Nephron progenitor cell (in vitro differentiated cells): ENCODE measurements at places on chromosomes 6 and 20.

- DNase-seq, result no peak
Observed at GRCh38 chr6:128400875-128401274, 119.5 kb downstream of the PTPRK start.

DNA sequence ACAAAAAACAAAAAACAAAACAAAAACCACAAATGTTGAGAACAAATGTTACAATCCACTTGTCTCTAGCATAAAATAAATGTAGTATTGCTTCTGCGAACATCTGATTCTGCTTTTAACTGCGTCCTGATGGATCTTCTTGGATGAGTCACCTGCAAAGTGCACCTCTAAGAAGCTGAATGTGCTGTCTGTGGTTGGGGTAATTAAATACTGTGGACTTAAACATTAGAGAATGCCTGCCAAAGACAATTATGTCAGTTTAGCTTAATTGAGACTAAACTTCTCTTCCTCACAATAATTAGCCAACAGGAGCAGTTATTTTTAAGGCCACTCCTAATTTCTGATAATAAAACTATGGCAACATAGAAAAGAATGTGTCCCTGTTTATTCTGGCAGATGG is 253.4 kb downstream of the PHACTR1 start:
- DNase-seq, result no peak

- DNase-seq, result peak; percentile 57
Observed at GRCh38 chr6:124962639-124963415, 590 bp downstream of the RNF217 start.

DNA sequence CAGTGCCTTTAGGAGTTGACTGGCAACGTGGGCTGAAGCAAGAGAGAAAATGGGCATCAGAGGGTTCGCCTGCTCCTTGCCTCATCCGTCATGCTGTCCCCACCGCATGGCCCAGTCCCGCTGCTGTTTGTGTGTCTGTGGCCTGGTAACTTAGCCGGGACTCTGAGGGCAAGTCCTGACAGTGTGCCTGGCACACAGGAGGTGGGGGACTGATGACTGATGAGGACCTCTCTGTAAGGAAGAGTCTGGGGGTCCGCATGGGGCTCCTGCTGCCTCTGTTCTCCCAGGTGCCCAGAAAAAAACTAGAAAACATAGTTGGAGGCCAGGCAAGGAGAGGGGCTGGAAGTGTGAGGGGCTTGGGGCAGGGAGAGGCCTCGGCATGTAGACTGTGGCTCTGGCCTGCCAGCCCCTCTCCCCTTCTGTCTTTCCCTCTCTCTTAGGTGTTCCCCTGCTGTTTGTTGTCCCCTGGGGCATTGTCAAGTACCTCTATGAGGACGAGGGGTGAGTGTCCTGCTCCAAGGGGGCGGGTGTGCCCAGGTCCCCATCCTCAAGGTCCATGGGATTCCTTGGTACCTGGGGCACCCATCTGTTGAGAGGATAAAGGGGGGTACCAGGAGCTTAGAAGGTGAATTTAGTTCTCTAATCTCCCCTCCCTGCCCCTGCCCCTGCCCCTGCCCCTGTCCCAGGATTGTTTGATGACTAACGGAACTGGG is 29.5 kb downstream of the GLP1R start:
- DNase-seq, result no peak

- DNase-seq, result no peak
Observed at GRCh38 chr6:45830441-45831139, 185.1 kb downstream of the CLIC5 start.

- no peak for DNase-seq
Observed at GRCh38 chr6:53827531-53827930, 32.7 kb downstream of the LRRC1 start.

- DNase-seq, result no peak
Observed at GRCh38 chr6:160882006-160882405, 109.6 kb upstream of the MAP3K4 start.

DNA sequence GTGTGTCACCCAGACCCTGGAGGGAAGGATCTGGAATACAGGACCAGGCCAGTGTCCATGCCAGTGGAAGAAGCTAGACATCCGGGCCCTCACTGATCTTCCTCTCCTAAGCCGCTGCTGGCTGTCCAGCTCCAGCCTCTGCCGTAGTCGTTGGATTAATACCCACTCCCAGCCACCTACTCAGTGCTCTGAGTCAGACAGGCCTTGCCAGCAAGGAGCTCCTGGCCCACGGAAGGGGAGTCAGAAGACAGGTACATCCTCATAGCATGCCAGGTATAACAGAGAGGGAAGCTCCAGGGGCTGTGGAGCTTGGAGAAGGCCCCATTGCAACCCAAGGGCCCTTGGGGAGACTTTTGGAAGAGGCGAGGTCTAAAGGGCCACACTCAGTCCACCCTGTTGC is 49.0 kb downstream of the STK35 start:
- DNase-seq, result no peak

GRCh38 chr6:43095939-43096338 is 19.8 kb downstream of the PTK7 start:
- DNase-seq, result no peak

DNA sequence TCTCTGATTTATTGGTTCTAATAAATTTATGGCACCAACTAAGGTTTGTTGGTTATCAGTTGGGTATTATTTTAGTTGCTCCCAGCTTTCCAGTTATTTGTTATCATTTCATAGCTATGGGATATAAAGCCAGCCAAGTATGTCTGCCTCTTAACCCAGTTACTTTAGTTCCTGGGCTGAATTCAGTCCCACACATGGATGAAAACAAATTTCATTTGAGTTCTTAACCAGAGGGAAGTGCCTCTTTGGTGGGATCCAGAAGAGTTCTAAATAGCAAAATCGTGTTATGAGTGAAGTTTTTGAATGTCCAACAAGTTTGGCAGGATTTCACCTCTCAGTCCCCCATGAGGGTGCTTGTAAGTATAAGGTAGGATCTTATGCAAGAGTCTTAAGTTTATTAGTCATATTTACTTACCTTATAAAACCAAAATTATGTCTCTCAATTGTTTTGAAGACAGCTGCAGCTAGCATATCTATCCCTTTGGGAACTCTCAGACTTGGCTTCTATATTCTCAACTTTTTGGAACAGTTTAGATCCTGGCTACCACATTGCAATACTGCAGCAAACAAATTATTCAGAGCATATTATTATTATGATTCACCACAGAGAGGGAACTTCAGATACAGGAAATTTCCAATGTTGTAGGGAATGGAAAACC is 683.6 kb downstream of the BCKDHB start:
- DNase-seq, result no peak

- DNase-seq, result no peak
Observed at GRCh38 chr6:88490908-88491264, 324.7 kb upstream of the CNR1 start.

DNA sequence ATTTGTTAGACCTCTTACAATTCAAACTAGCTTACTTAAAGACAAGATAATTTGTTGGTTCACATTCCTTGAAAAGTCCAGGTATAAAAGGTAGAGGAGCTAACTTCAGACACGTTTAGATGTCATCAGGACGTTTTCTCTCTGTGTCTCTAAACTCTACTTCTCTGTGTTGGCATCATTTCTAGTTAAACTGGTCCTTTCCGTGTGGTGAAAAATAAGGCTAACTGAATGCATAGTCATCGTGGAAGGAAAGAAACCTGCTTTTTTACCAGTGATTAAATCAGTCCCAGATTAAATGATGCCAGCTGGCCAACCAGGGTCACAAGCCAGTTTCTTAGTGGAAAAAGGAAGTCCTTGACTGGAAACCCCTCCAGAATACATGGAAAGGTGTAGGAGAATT is 168.4 kb upstream of the AHI1 start:
- DNase-seq, result no peak

DNA sequence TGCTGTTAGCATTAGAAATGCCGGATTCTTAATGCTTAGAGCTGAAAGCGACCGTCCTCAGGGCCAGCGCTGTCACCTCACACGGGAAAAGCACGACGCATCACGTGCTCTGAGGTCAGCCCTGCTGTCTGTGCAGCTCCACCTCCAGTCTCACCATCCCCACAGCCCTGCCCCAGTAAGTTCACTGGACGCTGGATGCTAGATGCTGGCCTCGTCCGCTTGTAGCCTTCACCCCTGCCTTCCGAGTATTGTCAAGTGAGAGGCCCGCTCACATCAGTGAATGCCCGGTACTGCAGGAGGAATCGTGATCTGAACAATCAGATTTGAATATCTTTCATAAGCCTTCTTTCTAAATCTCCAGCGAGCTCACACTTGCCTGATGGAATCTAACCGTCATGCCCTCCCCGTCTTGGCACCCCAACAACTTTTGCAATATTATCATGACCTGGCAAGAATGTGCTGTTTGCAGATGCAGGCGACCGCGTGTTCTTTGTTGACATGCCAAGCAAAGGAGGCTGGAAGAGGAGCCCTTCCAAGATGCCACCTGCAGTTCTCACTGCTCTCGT is 64.9 kb downstream of the DLL1 start:
- no peak for DNase-seq

- DNase-seq, result no peak
Observed at GRCh38 chr6:168015009-168015408, 17.5 kb downstream of the KIF25 start.

GRCh38 chr20:39775110-39775509 is 813.0 kb downstream of the DHX35 start:
- no peak for DNase-seq

DNA sequence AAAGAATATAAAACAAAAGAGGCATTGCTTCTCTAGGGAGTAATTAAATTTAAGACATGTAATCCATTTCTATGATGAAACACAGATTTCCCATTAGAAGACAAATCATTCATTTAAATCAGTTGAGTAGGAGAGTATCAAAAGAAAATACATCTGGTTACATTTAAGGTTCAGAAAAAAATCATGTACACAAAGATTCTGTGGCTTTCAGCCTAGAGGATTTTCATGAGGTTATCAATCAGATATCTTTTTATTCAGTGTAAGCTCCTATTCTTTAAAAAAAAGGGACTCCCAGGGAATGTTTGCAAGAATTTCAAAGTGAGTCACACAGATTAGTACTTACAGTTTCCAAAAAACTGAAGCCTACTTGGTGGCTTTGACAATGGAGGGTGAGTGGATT is 24.9 kb downstream of the COL21A1 start:
- DNase-seq, result no peak

DNA sequence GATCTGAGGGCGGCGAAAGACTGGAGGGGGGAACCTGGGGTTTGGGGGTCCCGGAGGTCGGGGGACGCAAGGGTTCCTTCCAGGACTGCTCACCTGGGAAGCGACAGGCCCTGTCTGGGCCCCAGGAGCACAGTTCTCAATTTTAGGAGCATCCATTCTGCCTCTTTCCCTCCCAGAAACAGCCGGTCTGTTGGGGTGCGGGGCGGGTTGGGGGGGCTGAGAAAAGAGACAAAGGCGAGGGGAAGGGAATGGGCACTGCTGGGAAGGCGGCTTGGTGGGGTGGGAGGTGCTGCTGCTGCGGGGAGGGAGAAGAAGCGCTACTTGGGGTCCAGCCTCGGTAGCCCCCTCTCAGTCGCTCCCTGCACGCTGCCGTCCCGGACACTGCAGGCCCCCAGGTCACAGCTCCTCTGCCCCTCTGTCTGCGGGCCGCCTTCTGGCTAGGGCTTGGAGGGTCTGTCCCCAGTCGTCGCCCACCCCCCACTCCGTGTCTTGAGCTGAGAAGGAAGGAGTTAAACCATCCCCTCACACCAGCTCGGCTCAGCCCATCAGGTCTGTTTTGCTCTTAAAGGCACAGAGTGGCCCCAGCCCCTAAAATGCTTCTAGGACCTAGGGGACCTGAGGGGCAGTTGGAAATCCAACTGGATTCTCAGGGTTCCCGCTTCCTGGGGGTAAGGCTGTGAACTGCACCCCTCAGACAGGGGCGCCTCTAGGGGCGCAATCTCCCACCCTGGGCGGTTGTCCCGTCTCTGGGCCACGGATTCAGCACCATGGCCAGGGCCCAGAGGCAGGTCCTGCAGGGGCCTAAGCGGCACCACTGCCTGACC is 690 bp downstream of the GDAP1L1 start:
- peak; percentile 90 for DNase-seq

- DNase-seq, result no peak
Observed at GRCh38 chr6:33609528-33609927, 11.6 kb upstream of the ITPR3 start.

GRCh38 chr6:15062516-15063252 is 183.2 kb upstream of the JARID2 start:
- no peak for DNase-seq

DNA sequence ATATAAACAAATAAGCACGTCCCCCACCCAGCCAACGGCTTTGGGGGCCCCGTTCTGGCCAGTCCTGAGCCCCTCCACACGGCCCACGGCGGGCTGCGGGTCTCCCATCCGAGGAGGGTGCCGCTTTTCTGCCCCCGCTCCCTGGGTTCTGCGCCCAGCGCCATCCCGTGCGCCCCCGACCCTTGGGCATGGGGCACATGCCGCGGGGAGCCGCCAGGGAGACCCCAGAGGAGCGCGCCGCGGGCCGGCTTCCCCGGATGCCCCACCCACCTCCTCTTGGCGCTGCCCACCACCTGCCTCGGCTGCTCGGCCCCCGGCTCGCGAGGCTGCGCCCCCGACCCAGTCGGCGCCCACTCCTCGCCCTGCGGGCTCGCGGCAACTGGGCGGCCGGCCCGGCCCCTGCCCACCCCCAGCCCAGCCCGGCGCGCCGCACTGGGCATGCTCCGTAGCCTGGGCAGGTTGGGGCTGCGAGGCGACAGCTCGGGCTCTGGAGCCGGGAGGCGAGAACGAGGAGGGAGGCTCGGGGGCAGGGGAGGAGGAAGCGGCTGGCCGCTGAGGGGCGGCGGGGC is 570 bp upstream of the PLCB4 start:
- peak; percentile 83 for DNase-seq
